WTC11 (cell line): ENCODE measurements at places on chromosomes 5 and 9.

DNA sequence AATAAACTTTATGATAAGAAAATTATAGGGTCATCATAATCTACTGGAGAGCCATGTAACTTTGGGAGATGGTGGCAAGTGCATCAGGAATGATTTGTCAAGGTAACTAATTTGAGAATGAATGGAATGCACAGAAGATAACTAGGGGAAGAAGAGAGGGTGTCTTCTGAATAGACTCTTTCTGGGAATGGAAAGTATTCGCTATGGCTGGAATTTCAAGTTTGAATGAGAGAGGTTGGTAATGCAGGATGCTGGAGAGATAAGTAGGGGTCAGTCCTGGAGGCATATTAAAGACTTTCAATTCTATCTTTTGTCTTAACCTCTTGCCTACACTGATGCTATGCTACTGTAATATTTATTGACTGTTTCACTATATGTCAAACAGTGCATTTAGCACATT is 714.2 kb downstream of the CETN3 start:
- DNase-seq: no peak

GRCh38 chr5:149072376-149072775 is 9.5 kb upstream of the SH3TC2 start:
- no peak for DNase-seq

DNA sequence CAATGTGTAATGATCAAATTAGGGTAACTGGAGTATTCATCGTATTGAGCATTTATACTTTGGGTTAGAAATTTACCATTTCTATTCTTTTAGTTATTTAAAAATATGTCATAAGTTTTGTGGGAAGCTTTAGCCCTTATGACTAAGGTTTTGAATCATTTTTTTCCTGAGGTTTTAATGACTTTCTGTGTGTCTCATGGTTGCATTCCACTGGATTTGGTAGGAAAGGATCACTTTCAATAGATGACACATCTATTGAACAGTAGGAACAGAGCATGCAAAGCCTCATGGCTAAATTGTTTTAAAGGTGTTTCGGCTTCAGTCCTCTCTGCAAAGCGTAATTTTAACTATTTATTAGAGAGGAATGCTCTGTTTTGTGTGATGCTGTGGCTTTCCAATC is 512.4 kb upstream of the CHD1 start:
- DNase-seq: no peak

- no peak for DNase-seq
These were observed 469.4 kb upstream of the TNC start for GRCh38 chr9:115587310-115587709.

- no peak for DNase-seq
These were observed 797.3 kb upstream of the ACO1 start for GRCh38 chr9:31587146-31587545.

DNA sequence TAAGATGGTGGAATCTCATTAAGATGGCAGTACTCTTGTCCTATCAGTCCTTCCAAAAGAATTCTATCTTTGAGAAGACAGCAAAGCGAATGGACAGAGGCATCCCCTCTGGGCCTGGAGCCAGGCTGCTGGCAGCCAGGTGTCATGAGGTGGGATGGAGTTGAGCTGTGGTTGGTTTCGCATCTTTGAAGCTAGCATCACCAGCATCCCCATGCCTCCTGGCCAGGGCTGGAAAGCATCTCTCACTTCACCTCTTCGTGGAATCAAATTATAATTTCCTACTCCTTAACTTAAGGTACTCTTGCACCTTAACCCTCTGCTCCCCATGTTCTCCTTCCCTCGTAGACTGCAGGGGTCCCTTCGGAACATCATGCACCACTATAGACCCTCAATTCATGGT is 248.3 kb downstream of the GADD45G start:
- no peak for DNase-seq

DNA sequence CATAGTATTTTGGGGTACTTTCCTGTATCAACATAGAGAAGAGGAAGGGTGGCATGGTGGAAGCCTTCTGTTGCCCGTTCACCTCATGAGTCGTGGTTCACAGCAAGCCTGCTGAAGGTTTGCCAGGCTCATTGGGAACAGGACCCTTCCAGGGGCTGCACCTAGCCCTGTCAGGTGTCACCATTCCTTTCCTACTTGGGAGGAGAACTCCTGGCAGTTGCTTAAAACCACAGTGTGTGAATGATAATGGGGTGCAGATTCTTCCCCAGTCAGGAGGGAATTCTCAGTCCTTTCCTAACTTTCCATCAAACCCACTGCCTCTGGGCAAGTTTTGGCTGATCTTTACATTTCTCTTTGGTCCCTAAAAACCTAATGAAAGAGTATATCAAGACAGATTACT is 99.4 kb upstream of the CTNND2 start:
- no peak for DNase-seq

DNA sequence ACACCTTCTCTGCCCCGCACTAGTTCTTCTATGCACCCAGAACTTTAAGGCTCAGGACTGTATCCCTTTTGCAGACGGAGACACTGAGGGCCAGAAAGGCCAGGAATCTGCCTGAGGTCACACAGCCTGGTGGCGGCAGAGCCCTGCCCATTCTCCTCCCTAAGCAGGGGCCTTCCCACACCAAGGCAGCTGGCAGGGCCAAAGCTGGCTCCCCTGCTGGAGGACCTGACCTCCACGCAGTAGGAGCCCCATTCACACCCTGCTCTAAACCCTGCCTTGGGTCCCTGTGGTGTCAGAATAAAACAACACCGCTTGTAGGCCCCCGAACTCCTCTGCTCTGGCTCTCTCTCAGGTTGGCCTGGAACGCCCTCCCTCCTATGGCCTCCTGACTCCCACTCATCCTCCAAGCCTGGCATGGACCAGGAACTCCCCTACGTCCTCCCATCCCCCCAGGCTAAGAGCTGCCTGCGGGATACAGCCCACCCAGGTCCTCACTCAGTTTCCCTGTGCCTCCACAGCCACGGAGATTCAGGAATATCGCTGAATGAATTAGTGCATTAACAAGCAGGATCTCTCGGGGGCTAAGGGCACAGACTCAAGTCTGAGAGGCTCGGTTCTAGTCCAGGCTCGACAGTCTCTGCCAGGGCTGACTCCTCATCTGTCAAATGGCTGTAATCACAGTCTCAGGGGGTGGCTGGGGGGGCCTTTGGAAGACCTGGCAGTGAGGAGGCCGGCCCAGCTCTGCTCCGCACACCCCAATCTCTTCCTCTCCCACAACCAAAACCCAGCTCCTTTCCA is 2.8 kb downstream of the ST6GALNAC6 start:
- no peak for DNase-seq

DNA sequence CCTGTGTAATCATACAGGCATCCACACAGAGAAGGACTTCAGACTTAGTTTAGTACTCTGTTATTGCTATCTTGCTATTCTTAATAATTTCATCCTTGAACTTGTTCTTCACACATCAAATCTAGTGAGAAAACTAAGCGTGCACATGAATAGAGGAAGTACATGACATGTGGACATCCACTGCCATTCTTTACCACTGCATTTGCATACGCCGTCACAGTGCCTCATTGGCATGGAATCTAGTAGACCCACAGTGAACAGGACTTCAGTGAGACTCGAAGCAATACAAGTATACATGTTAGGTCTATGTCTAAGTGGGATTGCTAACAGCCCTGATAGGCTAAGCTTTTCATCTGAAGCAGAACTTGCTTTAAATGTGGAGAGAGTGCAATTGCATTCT is 592.1 kb downstream of the TLE4 start:
- no peak for DNase-seq

- DNase-seq: no peak
These were observed 663.6 kb upstream of the RIOK2 start for GRCh38 chr5:97846643-97847042.

DNA sequence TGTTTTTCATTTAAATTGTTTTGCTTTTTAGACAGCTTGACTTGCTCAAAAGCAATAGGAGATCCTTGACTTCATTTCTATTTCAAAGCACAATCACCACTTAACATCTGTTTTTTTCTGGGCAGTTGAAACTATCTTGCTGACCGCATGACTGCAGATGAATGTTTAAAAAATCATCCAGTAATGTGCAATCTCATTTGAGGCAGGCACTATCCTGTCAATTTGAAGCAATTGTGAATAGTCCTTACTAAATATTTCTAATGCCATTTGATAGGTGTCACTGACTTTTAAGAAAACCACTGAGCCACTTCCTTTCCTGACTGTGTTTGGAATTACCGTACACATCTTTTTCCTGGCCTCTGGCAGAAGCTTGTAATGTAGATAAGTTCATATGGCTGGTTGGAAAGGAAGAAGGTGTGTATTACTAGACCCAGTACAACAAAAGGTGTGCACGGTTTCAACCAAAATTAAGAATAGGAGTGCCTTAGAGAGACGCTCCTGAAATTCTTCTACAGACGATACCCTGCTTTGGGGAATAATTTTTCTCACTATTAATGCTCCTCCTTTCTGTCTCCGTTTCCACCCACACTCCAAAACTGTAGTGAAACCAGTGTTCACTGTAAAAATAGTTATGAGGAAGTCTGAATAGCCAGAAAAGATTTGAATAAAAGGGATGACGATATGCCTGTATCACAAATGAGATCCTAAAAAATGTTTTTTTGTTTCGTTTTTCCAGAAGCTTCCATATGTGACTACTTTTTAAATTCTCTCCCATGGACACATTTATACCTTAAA is 136.7 kb upstream of the MOCS2 start:
- no peak for DNase-seq

DNA sequence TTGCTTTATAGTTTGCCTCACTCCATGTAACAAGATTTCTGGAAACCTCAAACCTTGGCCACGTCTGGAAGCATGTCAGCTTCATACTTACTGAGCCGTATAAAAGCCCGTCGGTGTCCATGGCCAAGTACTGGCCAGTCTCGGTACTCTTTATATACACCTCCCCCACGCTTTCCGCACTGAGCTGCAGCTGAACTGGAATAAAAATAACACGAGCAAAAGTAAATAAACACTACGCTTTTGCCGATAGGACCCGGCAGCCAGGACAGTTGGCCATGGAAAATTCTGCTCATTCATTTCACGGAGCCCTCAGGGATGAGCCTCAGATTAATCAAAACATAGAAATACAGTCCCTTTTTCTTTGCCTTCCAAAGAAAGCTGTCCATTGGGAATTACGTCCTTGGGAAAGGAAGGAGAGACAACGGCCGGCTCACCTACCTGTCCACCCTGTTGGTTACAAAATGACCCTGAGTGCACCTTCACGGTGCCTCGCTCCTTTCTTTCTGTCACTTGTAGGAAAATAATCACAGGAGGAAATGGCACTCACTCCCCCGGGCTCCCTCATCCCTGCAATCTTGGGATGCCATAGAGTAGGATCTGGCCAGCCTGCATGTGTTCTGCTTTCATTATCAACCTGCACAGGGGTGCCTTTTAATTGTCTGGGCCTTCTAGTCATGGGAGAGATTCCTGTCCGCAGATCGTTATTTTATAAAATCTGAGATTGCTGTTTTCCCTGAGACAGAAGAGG is 85.1 kb downstream of the FGF1 start:
- DNase-seq: no peak

DNA sequence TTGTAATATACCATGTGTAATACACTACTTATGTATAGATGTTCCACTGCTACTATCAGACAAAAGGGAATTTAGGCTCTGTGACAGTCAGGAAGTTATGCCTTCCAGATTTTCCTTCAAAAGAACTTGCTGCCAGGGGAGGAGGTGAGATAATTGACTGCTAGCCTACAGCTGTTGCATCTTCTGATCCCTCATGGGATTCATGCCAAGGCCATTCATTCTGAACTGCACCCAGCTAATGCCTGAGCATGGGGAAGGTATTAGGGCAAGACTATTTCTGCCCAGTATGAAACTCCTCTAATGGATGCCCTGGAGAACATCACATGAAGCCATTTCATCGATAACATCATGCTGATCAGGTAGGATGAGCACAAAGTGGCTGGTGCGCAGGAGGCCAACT is 746.5 kb upstream of the ZNF608 start:
- no peak for DNase-seq

DNA sequence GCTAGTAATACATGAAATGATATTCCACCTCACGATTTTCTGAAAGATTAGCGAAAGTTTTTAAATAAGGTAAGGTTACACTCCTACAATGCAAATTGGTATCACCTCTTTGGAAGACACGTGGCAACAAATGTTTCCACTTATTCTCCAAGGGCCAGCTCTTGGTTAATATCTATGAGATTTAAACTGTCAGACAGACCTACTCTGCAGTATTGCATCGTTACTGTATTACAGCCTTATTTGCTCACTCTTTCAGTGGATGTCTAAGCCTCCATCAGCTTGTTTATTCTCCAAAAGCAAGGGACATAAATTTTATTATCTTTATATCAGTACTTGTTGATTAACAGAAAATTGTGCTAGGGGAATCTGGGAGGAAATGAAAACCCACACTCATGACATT is 135.7 kb downstream of the MLLT3 start:
- no peak for DNase-seq

DNA sequence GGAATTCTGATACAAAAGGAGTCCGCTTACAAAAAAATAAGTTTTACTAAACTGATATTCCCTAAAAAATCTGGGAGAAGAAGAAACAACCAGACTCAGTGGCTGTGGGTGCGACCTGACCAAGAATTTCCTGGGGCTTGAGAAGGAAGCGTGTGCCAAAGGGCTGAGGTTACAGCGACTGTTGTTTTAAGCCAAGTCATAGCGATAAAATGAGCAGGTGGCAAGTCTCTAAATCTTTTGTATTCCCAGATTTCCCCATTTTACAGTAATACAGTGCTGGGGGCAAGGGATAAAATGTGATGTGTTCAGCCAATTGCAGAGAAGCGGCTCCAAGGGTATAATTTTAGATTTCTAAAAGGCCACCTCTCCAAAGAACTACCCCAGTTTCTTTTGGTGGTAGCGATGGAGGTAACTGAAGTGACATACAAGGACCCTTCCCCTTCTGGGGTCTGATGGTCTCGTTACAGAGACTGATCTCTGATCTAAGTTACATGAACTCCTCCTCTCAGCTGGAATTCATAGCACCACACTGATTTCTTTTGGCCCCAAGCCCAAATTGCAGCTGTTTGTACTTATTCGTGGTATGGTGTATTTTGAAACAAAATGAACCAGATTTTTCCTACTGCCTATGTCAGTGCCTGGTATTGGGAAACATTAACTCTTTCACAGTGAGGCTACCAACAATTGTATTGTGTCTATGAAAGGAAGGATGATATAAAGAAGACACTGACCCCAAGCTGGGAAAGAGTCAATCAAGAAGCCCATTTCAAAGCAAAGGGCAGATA is 41.6 kb downstream of the LPAR1 start:
- no peak for DNase-seq

GRCh38 chr5:163534492-163535094 is 29.2 kb downstream of the MAT2B start:
- no peak for DNase-seq

DNA sequence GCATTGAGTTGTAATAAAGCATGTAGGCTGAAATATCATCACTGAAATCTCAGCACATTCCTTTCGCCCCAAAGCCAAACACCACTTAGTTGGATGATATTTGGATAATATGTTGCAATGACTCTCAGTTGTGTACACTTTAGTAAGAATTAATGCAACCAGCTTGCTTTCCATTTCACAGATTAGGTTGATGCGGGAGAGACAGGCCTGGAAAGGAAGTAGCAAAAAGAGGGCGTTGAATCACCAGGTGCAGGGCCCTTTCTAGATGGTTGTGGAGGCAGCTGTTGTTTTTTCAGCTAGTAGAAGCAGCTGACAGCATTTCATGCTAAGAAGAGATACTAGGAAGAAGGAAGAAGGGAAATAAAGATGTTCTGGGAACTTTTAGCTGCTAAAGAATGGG is 30.9 kb downstream of the DMRT3 start:
- DNase-seq: no peak
